ENCODE measurements at places on chromosomes 5 and 9. TPM values are rescaled to one million over a fixed set of nuclear protein-coding genes. Genes with fewer than 3 reads are reported as not detected.

BRD3OS gene
- total RNA-seq, result 20.2 TPM

MEGF10 gene
- 43.2 TPM for total RNA-seq

- DNase-seq, result no peak
- H3K36me3 ChIP-seq, result no peaks in the 10 kb centered on the region
- H3K27ac ChIP-seq, result no peak overlapping the region
- no peaks in the 10 kb centered on the region for H3K4me1 ChIP-seq
Observed at GRCh38 chr5:4453655-4454054, 686.5 kb upstream of the ADAMTS16 start.

DNA sequence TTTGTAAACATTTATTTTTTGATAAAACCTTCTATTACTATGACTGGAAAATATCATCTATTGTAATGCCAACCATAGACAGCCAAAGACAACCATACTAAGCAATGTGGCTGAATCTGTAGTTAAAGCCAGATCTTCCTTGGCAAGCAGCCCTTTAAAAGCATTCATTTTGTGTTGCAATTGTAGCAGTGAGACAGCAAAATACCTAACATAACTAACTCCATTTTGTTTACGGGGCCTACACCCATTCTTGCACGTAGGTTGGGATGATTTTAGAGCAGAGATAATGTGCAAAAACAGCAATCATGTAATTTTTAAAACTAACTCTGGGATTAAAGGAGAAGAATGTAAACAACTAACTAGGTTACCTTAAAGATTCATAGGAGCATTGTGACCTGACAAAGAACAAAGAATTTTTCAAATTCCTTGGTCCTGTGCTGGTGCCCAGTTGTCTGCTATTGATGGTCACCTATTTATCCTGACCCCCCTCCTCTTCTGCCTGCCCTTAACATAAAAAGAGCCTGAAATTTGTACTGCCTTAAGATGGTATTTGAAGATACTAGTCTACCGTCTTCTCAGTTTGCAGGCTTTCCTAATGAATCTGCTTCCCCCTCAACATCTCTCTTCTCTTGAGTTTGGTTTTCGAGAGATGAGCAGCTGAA, 10.6 kb downstream of the IFNA1 start:
- no peak overlapping the region for H3K27ac ChIP-seq
- no peak overlapping the region for H3K4me3 ChIP-seq
- no peaks in the 10 kb centered on the region for H3K4me1 ChIP-seq
- H3K27me3 ChIP-seq, result no peaks in the 10 kb centered on the region
- H3K36me3 ChIP-seq, result no peaks in the 10 kb centered on the region

- H3K27ac ChIP-seq, result no peak overlapping the region
- H3K27me3 ChIP-seq, result no peaks in the 10 kb centered on the region
- H3K36me3 ChIP-seq, result no peaks in the 10 kb centered on the region
- no peak overlapping the region for H3K4me3 ChIP-seq
- DNase-seq, result no peak
Observed at GRCh38 chr5:68528821-68529273, 313.3 kb downstream of the PIK3R1 start.

DNA sequence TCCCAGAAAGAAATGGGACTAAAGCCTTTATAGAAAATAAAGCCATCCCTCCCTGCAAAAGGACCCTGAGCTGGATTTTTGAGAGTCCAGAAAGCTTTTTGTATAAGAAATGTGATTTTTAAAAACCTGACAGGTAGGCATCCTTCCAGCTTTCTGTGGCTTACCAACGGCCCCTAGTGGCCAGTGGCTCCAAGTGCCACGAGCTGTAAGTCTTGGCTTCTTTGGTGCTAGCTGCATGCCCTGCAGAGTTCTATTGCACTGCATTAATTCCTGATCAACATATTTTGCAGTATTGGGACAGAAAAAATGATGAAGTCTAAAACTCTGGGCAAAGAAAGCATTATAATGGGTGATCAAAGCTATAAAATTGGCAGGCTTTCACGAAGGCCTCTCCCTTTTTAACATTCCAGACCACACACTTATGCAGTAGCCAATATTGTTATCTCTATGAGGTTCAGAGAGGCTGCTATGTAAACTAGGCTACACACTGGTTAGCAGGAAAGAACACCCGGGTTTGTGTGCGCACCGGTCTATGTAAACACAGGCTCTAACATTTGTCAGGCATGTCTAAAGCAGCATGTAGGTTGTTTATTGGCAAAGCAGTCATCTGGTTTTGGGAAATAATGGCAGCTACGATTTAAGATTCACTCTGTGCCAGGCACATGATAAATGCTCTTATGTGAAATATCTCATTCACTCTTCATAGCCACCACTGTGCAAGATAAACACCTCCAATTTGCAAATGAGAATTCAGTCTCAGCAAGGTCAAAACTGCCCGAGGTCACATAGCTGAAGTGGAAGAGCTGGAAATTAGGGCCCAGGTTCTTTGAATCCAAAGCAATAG, 55.2 kb downstream of the NMUR2 start:
- no peaks in the 10 kb centered on the region for H3K4me1 ChIP-seq
- H3K4me3 ChIP-seq, result no peak overlapping the region
- peaks cover 1% of the 10 kb centered on the region for H3K27me3 ChIP-seq
- DNase-seq, result peak; percentile 70
- H3K36me3 ChIP-seq, result no peaks in the 10 kb centered on the region
- H3K27ac ChIP-seq, result no peak overlapping the region

RNF180 gene
- total RNA-seq, result 2.3 TPM

SNCB gene
- 6.9 TPM for total RNA-seq

DNA sequence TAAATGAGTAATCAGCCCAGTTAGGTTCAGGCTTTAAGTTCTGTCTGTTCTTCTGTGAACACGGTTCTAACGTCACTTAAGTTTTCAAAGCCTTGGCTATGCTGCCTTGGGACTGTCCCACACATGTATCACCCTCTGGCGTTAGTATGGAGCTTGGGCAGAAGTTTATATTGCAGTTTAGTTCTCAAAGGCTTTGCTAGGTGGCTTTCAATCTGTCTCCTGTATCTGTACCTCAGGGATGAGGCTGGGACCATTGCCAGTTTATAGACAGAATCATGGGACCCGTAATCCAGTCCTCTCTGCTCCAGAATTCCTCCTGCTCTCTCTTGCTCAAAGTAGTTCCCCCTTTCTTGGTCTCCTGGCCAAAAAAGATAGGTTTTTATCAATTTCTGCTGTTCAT, 12.1 kb downstream of the C9orf40 start:
- H3K27ac ChIP-seq, result no peak overlapping the region
- no peak overlapping the region for H3K4me3 ChIP-seq
- no peaks in the 10 kb centered on the region for H3K36me3 ChIP-seq
- DNase-seq, result no peak
- H3K27me3 ChIP-seq, result no peaks in the 10 kb centered on the region

GRCh38 chr9:134367791-134368490, 41.7 kb downstream of the RXRA start:
- H3K27me3 ChIP-seq, result no peaks in the 10 kb centered on the region
- DNase-seq, result no peak
- no peaks in the 10 kb centered on the region for H3K4me1 ChIP-seq

DNA sequence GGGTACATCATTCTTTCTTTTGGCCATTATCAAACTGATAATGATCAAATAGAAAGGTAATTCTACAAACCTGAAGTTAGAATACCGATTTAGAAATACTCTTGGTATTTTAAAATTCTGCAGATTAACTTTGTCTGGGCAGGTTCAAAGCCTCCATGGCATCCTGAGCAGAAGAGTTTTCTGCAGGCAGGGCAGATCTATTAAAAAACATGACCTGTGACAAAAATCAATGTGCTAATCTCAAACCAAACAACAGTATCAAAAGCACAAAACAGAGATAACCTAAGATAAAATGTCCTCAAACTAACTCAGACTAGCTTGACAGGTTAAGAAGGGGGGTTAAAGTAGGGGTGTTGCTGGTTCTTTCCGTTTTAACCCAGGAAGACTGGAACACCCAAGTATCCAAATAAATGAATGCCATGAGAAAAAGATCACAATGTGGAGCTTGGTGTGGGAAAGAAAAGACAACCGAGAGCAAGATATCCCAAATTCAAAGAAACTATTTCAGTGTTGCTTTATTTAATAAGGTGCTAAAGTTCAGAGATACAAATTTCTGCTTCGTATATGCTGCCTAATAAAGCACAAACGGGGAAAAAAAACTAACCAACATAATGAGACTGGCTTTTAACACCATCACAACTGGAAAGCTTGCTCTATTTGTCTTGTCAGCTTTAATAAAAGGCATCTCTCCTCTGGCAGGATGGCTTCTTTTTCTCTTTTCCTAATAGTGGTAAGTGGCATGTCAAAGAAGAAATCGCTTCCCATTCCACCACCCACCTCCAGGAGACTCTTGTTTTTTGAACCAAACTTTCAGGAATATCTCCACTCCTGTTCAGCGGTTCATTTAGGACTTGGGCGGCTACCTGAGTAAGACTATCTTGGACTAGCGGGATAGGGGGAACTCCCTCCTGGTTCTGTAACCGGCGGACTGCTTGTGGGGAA, 2.3 kb downstream of the EFNA5 start:
- peaks cover 2% of the 10 kb centered on the region for H3K4me1 ChIP-seq
- H3K27me3 ChIP-seq, result peaks cover 10% of the 10 kb centered on the region
- no peak overlapping the region for H3K27ac ChIP-seq

GRCh38 chr5:54426209-54426608, 29.3 kb upstream of the HSPB3 start:
- no peak overlapping the region for H3K27ac ChIP-seq
- H3K36me3 ChIP-seq, result no peaks in the 10 kb centered on the region
- no peak overlapping the region for H3K4me3 ChIP-seq

- no peak for DNase-seq
- H3K36me3 ChIP-seq, result no peaks in the 10 kb centered on the region
- H3K4me1 ChIP-seq, result peaks cover 33% of the 10 kb centered on the region
Observed at GRCh38 chr5:142685418-142686209, at the start of gene FGF1. FGF1 (minus strand) TSS chr5:142686090; CDS start chr5:142614127, 71,963 bp downstream.

PTCH1 gene
- total RNA-seq, result 42.3 TPM

CTNND2 gene
- total RNA-seq, result 13.8 TPM

DNA sequence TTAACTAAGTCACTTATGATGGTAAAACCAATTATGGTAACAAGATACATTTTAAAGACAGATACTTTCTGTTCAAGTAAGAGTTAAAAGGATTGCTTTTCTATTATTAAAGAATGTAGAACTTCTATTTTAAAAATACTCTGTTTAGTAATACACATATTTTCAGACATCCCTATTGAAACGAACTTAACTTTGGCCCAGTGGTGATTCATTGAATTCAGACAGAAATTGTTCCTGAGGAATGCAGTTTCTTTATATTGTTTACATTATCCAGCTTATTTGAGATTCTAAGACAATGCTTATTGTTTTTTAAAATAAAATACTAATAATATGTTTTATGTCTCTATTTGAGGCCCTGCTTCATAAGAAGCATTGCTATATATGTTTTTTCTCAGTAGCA, 816.4 kb downstream of the SEMA5A start:
- no peak for DNase-seq
- no peaks in the 10 kb centered on the region for H3K36me3 ChIP-seq
- H3K27ac ChIP-seq, result no peak overlapping the region
- H3K4me1 ChIP-seq, result no peaks in the 10 kb centered on the region
- H3K27me3 ChIP-seq, result no peaks in the 10 kb centered on the region
- H3K4me3 ChIP-seq, result no peak overlapping the region

DNA sequence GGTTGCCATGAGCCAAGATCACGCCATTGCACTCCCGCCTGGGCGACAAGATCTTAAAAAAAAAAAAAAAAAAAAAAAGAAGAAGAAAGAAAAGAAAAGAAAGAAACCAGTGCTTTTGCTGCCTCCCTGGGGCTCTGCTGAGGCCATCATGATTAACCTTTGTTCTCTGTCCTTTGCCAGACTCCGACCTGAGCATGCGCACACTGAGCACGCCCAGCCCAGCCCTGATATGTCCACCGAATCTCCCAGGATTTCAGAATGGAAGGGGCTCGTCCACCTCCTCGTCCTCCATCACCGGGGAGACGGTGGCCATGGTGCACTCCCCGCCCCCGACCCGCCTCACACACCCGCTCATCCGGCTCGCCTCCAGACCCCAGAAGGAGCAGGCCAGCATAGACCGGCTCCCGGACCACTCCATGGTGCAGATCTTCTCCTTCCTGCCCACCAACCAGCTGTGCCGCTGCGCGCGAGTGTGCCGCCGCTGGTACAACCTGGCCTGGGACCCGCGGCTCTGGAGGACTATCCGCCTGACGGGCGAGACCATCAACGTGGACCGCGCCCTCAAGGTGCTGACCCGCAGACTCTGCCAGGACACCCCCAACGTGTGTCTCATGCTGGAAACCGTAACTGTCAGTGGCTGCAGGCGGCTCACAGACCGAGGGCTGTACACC, 251.7 kb downstream of the MARCHF11 start:
- no peak overlapping the region for H3K27ac ChIP-seq
- H3K27me3 ChIP-seq, result no peaks in the 10 kb centered on the region
- no peaks in the 10 kb centered on the region for H3K36me3 ChIP-seq
- no peaks in the 10 kb centered on the region for H3K4me1 ChIP-seq
- no peak for DNase-seq

DNA sequence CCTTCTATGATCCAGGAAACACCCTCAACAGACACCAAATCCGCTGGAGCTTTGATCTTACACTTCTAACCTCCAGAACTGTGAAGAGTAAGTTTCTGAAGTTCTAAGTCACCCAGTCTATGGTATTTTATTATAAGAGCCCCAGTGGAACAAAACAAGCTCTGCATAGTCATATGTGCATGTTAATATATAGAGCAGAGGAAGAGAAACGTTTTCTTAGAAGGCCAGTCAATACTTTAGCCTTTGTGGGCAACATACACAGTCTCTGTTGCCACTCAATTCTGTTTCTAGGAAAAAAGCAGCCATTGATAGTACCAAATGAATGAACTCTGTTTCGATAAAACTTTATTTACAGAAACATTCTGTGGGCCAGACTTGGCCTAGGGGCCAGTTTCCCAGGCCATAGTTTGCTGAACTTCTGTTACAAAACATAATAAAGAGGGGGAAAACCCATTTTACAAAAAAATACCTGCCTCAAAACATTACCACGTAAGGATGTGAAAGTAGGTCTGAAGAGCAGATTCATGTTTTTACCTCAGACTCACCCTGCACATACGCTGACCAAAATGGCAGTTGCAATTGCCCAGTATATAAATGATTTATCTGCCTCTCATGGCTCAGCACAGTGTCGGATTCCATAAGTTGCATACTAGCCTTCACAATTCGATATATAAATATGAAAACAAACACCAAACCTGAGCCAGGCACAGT, 350.5 kb downstream of the SLIT3 start:
- no peak overlapping the region for H3K27ac ChIP-seq
- DNase-seq, result no peak
- no peaks in the 10 kb centered on the region for H3K36me3 ChIP-seq

CCDC69 gene
- total RNA-seq, result 10.8 TPM

TMEM252 gene
- not detected for total RNA-seq

FAXDC2 gene
- total RNA-seq, result 3.7 TPM

GRCh38 chr5:17132444-17133083, 84.9 kb upstream of the BASP1 start:
- H3K4me1 ChIP-seq, result no peaks in the 10 kb centered on the region
- no peaks in the 10 kb centered on the region for H3K36me3 ChIP-seq
- no peaks in the 10 kb centered on the region for H3K27me3 ChIP-seq
- peak overlapping the region; percentile 6 for H3K4me3 ChIP-seq

TOR2A gene
- total RNA-seq, result 18.7 TPM

SLC4A9 gene
- total RNA-seq, result 0.15 TPM

Data from H1 (cell line).